ENCODE measurements at places on chromosomes 5 and 9.
A peak's percentile ranks its signal among the peaks of the same experiment; 100 is the strongest.

GRCh38 chr9:90009447-90009846 is 404.6 kb downstream of the GADD45G start:
- no peak for DNase-seq

- DNase-seq, result no peak
Observed at GRCh38 chr9:83511051-83511450, 27.1 kb downstream of the FRMD3 start.

- no peak for DNase-seq
Observed at GRCh38 chr9:38240051-38240450, 152.5 kb upstream of the ALDH1B1 start.

- DNase-seq, result peak; percentile 22
Observed at GRCh38 chr5:112419986-112420864, 1.1 kb upstream of the EPB41L4A start.

- DNase-seq, result no peak
Observed at GRCh38 chr5:60287174-60287771, 393.7 kb upstream of the PDE4D start.

DNA sequence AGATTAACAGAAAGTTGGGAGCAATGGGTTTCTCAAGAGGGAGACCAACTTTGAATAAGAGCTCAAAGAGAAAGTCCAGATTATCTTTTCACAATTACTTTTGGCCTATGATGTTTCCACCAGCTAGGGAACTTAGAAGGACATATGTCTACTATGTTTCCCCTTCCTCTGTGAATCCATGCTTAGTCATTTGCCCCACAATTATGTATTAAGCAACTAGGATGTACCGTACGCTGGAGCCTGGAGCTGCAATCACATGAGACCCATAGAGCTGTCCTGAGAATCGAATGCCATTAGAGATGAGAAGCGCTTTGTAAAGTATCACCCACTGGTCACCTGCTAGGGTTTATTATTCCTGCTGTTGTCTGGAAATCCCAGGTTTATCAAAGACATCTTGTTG is 78.8 kb downstream of the PDE6A start:
- DNase-seq, result no peak

DNA sequence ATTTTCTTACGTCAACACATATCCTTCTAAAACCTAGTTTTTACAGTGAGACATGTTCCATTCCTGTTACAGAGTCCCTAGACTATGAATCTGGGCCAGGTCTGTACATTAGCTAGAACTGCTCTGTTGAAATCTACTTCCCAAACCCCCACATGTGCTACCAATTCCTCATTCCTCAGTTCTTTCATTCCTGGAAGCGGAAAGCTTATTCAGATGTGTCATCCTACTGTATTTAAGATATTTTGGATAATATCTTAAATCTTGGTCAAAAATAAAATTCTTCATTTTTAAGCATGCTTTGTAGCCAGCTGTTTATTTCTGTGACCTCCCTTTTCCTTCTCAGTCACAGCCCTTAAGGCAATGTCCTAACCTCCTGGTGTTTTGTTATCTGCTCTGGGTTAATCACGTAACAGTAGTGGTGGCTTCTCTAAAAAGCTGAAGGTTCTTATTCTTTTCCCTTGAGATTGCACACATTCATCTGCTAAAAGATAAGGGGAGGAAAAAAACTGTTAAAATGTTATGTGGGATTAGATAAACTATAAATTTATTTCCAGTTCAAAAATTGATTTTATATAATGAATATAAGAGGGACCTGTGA is 35.6 kb downstream of the GLRX start:
- no peak for DNase-seq

- no peak for DNase-seq
Observed at GRCh38 chr9:38201844-38202243, 132.8 kb upstream of the SHB start.

- no peak for DNase-seq
Observed at GRCh38 chr5:43006424-43007202, 33.5 kb downstream of the ANXA2R start.

DNA sequence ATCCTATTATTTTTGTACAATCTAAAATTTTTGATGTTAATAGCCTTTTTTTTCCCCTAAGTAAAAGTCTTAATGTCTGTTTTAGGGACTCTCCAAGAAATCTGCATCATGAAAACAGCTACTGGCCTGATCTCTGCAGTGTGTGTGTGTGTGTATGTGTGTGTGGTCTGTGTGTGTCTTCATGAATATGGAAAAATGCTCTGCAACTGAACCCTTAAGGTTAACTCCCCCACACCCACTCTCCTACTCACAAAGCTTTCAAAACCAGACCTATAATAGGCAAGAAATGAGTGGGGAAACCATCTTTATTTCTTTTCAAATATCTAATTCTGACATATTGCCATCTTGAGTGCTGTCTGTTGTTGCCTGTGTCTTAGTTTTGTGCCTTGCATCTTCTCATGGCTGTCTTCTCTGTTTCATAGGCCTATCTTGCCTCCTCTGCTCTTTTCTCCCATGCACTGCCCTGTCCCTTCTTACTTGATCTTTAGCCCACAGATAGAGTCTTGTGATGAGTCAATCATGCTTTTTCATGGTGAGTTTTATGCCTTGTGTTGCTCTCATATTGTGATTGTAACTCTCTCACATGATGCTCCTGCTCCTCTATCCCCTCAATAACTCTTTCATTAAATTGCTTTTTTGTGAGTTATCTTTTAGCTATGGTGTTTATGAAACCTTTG is 68.3 kb downstream of the CHSY3 start:
- no peak for DNase-seq

DNA sequence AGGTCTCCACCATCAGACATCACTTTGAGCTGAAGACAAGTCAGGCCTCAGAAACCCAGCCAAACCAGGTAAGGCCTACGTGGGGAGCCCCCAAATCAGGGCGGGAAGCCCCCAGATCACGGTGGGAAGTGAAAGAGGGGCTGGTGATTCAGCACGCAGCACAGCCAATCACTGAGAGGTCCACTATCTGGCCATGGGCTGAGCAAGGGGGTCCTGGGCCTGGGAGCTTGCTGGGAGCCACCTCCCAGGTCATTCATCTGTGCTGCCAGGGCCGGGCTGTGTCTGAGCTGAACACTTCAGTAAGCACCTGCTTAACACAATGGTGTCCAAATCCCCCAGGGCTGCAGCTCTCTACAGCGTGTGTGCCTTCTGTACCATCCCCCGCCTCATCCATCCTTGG is 15.5 kb downstream of the MED10 start:
- DNase-seq, result no peak

- DNase-seq, result no peak
Observed at GRCh38 chr9:27047136-27047535, 41.7 kb upstream of the LRRC19 start.

DNA sequence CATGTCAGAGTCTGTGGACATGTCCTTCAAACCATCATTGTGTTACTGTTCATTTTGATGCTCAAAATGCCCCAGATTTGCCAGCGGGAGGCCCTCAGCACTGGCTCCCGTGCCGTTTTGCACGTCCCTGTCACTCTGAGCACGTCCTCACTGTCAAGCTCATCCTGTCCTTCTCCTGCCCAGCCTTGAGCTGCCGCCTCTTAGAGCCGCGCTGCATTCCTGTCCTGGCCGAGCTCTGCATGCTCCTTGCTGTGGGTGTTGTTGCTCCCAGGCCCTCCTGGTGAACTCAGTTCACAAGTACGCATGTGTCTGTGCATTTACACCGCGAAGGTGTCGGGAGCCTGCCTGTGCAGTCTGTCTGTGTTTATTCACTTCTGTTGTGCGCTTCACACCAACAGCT is 62.2 kb downstream of the WNK2 start:
- no peak for DNase-seq

GRCh38 chr9:16112116-16112515 is 559.3 kb downstream of the CCDC171 start:
- DNase-seq, result no peak

DNA sequence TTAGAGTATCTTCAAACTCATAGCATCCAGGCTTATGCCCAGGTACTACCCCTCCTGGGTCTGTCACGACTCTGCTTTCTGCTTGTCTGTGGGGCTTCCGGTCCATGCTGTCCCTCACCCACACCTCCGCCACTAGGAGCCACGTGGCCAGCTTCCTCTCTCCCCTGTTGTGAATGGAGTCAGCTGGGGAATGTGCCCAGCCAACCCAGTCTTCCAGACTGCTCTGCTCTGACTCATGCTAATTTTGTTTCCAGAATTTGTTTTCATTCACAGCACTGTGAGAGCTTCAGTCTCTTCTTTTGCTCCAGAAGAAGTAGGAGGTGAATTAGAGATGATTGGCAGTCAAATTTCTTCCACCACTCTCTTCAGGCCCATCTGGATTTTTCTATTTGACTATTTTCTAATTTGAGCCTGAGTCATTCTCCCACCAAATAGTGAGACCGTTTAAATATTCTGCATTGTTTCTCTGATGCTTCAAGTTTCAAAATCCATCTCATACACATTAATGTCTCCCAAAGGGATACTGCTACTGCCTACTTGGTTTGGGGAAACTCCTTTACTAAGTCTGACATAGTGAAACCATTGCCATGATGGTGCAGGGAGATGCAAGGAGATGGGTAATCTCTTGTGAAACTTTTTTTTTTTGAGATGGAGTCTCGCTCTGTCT is 424.1 kb upstream of the KIF2A start:
- DNase-seq, result no peak

- no peak for DNase-seq
Observed at GRCh38 chr5:127216898-127217675, 73.5 kb upstream of the MEGF10 start.

DNA sequence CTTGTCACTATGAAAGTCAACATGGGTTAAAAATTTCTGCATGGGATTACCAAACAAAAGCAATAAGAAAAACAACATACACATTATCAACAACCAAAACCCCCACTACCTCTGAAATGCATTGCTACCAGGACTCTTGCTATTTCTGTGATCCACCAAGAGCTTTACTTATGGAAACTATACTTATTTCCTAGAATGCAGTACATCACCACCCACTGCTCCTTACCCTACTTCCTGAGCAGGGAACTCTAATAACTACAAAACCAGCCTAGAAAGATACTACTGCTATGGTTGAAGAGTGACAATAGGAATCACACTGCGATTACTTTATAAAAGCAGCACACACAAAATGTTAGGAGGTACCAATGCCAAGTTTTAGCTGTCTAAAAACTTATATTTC is 22.2 kb downstream of the LURAP1L start:
- DNase-seq, result no peak

- no peak for DNase-seq
Observed at GRCh38 chr9:109063760-109064159, 50.5 kb upstream of the CTNNAL1 start.

DNA sequence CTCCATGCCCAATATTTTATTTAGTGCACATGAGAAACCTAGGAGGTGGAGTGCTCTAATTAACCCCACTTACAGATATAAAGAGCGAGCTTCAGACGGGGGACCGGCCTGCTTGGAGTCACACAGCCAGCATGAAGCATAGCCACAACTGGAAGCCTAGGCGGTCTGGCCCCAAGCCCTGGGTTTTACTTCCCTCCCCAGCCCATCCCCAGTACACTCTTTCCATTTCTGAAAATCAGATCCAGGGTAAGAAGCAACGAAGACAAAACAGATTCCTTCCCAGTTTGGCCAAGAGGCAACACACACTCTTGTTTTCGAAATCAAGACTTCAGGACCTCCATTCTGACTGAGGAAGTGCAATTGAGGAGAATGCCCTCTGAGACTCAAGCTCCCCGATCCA is 27.1 kb downstream of the KCNMB1 start:
- no peak for DNase-seq

- no peak for DNase-seq
Observed at GRCh38 chr9:115808695-115809094, 344.9 kb upstream of the PAPPA start.

GRCh38 chr5:61472172-61472958 is 140.3 kb downstream of the ZSWIM6 start:
- DNase-seq, result no peak

DNA sequence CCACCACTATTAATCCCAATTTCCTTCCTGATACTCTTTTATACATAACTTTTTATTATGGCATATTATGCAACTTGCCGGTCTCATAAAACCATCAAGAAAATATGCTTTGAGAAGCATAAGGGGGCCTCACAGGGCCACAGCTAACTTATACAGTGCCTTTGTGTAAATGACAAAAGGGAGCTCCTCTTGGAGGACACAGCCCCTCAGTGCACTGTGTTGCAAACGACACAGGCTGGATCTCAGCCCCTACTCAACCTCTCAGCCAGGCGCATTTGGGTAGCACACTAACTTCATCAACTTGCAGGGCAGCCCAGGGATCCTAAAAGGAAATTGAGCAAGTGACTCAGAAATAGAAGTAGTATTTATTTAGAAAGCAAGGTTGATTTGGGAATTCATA is 35.4 kb downstream of the RIGI start:
- DNase-seq, result no peak

DNA sequence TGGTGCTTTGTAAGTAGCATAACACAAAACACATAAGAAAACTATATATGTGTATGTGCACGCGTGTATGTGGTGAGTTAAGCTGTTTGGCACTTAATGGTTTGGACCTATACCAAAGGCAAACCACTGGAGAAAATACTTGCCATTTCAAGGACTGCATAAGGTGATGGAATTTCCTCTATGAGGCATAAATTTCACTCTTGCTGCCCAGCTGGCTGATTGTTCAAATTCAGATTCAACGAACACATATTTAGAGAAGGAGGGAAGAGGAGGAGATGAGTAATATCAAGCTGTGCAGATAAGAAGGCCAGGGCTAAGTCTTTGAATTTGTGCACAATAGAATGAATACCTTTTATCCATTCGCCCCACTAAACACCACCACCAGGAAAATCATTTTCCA is 470.6 kb upstream of the MPDZ start:
- DNase-seq, result no peak

DNA sequence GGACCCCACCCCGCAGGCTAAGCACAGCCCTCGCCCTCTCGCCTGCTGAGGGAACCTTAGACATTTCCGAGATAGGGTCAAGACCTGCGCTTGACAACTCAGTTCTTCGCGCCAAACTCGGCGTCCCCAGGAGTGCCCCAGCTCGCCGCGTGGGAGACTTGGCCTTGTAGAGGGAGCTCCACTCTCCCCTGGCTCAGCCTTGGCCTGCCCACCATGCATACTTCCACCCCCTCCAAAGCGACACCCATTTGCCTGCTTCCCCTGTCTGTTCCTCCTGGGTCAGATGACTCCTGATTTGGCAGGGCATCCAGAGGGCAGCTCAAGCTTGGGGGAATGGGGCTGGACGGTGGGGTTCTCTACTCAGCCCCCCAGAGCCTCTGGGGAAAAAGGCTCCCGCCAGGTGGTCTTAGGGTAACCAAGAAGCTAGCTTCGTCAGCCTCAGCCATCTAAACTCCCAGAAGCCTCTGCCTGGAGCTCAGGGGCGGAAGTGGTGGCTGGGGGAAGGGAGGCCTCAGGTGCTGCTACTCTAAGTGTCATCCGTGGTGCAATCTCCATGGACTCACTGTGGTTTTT is 560 bp downstream of the DOCK2 start:
- no peak for DNase-seq

DNA sequence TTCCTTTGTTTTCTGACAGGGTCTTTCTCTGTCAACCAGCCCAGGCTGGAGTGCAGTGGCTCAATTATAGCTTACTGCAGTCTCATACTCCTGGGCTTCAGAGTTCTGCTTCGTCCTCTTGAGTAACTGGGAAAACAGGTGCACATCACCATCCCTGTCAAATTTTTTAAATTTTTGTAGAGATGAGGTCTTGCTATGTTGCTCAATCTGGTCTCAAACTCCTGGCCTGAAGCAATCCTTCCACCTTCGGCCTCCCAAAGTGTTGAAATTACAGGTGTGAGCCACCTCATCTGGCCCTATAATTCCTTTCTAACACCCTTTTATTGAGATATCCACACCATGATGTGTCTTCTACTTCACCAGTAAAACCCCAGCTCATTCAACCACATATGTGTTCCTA is 341.6 kb upstream of the PCSK5 start:
- DNase-seq, result no peak

GRCh38 chr5:90882448-90882847 is 323.9 kb downstream of the ADGRV1 start:
- DNase-seq, result no peak

GRCh38 chr5:10319202-10319851 is 11.6 kb upstream of the CMBL start:
- no peak for DNase-seq

Data from esophagus squamous epithelium (tissue), 5 donors.